ENCODE measurements at places on chromosomes 6 and 20. TPM values are rescaled to one million over a fixed set of nuclear protein-coding genes. Genes with fewer than 3 reads are reported as not detected.

DNA sequence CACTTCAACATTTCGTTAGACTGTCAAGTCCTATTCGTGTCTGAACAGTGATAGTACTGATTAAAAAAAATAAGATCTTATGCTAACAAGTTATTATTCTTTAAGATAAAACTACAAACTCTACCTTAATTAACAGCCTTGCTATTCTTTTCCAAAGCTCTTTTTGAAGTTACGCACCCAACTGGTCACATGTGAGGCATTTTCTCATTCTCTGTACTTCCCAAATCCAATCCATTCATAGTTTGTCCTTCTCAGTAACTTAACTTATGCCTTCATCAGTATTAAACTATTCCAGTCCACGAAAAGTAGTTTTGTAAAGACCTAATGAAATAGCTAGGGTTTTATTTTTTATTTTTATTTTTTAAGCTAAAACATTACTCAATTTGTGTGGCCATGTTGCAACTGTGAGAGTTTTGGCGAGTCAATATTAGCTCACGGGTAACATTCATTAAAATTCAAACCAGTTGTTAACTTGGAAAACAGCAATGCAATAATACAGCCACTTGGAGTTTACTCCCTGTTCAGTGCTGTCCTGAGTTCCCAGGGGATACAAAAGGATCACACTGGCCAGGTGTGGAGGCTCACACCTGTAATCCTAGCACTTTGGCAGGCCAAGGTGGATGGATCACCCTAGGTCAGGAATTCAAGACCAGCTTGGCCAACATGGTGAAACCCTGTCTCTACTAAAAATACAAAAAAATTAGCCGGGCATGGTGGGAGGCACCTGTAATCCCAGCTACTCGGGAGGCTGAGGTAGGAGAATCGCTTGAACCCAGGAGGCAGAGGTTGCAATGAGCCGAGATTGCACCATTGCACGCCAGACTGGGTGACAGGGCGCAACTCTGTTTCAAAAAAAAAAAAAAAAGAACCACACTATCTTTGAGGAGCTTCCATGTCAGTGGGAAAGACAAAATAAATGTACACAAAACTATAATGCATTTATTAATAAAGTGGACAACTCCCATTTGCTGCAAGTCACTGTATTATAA is 27.9 kb upstream of the EEF1A1 start:
- H3K36me3 ChIP-seq, result no peaks in the 10 kb centered on the region
- peak; percentile 68 for DNase-seq
- H3K4me3 ChIP-seq, result no peak overlapping the region
- H3K4me1 ChIP-seq, result peaks cover 26% of the 10 kb centered on the region
- no peaks in the 10 kb centered on the region for H3K27me3 ChIP-seq
- peak overlapping the region; percentile 88 for H3K27ac ChIP-seq

DNA sequence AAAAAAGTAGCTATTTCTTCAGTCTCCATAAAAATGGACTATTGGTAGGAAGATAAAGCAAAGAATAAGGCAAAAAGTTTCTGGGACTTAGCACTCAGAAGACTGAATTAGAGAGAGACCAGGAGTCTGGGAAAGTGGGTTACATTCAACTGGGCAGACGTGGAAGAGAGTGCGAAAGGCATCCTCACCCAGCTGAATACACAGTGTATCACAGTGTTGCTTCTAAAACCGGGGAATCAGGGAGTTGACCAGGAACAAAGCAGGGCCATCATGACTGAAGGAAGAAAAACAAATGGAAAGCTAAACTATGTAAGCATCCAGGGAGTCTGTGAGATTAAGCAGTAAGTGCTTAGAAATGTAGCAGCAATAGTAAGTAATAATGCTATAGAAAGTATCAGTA is 452.9 kb upstream of the MAN1A1 start:
- no peak overlapping the region for H3K4me3 ChIP-seq
- no peak for DNase-seq
- H3K4me1 ChIP-seq, result no peaks in the 10 kb centered on the region
- H3K36me3 ChIP-seq, result no peaks in the 10 kb centered on the region

SERPINB6 gene
- total RNA-seq, result 27.0 TPM

DNA sequence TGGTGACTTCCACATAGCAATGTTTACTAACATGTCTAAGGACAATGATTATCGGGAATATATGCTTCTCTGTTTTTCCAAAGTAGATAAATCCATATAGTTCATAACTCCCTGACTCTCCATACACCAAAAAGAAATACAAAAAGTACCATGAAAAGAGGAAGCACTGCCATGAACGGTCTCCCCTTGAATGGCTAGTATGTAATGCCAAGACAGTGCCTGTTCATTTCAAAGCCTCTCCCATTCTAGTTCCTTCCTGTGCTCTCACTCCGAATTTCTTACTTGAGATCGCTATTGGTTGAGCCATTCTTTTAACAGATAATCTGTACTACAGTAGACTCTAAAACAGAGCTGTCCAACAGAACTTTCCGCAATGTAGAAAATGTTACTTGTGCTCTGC is 54.8 kb upstream of the EDN1 start:
- H3K27ac ChIP-seq, result no peak overlapping the region
- H3K4me3 ChIP-seq, result no peak overlapping the region
- no peak for DNase-seq

- no peaks in the 10 kb centered on the region for H3K36me3 ChIP-seq
- no peaks in the 10 kb centered on the region for H3K4me1 ChIP-seq
- no peaks in the 10 kb centered on the region for H3K27me3 ChIP-seq
These were observed 40.0 kb upstream of the SLC2A12 start for GRCh38 chr6:134092449-134092848.

DNA sequence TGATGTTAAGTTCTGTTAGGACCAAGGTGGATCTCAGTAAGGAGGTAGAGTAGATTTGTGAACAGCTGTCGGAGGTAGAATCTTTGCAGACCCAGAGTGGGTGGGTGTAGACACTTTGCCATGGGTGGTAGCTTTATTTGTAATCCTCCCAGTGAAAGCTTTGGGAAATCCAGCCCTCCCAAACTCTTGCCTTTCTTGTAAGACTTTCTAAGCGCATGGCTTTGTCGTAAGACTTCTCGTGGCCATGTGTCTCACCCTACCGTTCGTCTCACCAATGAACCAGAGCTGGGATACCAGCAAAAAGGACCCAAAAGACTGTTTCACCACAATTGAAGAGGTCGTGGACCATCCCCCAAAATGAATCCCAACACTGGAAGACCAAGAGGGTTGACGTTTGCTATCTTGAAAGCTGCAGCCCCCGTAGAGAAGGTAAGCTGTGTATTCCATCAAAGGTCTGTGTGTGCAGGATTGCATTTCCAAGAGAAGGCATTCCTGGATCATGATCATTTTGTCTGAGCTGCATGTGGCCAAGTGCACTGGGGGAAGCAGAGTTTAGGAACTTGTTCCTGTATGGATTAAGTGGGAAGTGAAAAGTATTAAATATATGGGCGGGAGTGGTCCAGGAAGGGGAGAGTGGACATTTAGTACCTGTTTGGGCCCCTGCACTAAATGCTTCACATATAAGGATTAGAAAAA is 5.8 kb upstream of the TMEM14A start:
- no peak for DNase-seq
- peaks cover 13% of the 10 kb centered on the region for H3K4me1 ChIP-seq
- H3K27me3 ChIP-seq, result no peaks in the 10 kb centered on the region
- peak overlapping the region; percentile 76 for H3K4me3 ChIP-seq
- peak overlapping the region; percentile 50 for H3K27ac ChIP-seq

SLC35F1 gene
- total RNA-seq, result 0.12 TPM

- H3K27ac ChIP-seq, result no peak overlapping the region
- H3K4me1 ChIP-seq, result no peaks in the 10 kb centered on the region
- H3K4me3 ChIP-seq, result no peak overlapping the region
- H3K36me3 ChIP-seq, result no peaks in the 10 kb centered on the region
- H3K27me3 ChIP-seq, result no peaks in the 10 kb centered on the region
These were observed 155.4 kb downstream of the RFPL4B start for GRCh38 chr6:112502351-112503090.
